Fibroblast of the conjunctiva (primary cell): ENCODE measurements at places on chromosomes 2 and 18.
A peak's percentile ranks its signal among the peaks of the same experiment; 100 is the strongest.

DNA sequence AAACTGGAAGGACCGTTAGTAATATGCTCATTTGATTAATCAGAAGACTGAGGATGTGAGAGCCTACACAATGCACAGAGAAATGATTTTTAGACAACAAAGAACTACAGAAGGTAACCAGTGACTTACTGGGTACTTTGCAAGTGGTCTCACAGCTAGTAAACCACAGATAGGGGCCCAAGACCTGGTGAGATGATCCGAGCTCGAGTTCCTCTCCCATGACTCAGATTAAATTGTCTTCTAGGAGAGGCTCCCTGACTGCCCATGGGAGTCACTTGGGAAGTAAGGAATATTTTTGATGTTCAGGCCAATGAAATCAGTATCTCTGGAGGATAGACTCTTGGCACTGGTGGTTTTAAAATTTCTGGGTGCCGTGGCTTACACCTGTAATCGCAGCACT is 220.2 kb downstream of the CLIP4 start:
- no peak for DNase-seq

DNA sequence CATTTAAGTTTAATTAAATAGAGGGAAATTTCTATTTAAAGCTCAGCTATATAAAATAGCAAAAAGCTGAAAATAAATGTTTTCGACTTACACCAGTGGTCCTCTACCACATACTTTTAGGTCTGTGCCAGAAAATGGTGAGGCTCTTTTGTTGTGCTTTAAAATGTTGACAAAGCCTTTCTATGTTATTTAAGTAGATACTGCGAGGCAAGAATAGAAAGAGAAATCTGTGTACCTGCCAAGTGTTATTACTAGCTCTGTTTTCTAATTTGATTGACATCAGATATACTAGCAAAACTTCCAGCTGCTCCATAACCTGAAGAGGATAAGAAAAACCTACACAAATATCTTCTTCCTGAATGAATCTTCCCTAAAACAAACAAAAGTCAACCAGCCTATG is 53.6 kb downstream of the LPIN2 start:
- DNase-seq = no peak

- no peak for DNase-seq
These were observed 74.5 kb downstream of the INPP4A start for GRCh38 chr2:98519156-98519555.

DNA sequence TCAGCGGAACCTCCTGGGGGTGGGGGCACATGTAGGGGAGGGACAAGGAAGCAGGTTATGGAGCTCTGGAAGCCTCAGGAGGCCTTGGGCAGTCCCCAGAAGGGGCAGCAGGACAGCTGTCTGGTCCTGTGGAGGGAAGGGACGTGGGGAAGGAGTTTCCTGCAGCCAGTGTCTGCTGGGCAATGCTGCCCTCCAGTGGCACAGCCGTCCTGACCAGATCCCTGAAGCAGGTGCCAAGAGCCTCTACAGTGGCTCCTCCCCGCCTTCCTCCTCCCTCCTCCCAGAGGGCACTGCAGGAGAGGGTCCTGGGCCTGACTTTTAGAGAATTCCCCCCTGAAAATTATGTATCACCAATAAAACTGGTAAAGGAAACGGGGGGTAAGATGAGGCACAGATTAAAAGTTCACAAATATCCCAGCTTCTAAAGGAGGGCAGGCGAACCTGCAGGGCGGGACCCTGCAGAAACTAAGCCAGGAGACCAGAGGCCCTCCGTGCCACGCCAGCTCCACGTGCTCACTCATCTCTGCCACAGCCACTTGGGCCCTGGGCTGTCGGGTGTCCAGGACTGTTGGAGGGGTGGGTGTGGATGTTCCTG is 258.5 kb downstream of the TWIST2 start:
- DNase-seq = peak; percentile 65

GRCh38 chr2:148530350-148530749 is 114.2 kb upstream of the EPC2 start:
- no peak for DNase-seq

- no peak for DNase-seq
These were observed 97.4 kb downstream of the DIS3L2 start for GRCh38 chr2:232058931-232059330.

DNA sequence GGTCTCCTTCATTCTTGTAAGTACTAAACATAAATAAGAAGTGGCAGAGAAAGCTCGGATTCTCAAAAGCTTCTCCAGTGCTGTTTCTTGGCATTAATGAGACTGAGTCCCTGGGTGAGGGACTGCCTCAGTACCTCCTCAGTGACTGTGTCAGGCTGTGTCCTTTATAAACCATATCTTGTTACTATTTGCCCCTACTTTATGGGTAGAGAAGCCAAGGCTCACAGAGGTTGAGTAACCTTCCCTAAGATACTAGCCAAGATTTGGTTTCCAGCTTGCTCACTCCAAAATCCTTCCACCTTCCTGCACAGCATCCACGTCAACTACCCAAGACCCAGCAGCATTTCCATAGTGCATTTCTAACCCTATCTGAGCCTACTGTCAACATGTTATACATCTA is 55.6 kb downstream of the THUMPD2 start:
- DNase-seq = no peak

DNA sequence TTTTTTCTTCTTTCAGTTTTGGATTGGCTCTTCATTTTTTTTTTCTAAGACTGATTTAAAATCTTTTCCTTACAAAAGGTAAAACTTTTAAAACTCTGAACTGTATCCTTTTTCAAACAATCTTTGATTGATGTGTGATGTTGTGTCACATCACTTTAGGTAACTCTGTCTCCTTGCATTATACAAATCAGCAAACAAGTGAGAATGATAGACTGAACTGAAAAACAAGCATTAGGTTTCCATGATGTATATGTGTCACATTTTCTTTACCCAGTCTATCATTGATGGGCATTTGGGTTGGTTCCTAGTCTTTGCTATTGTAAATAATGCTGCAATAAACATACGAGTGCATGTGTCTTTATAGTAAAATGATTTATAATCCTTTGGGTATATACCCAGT is 655.7 kb downstream of the LRRTM4 start:
- no peak for DNase-seq

GRCh38 chr2:10139536-10139935 is 17.0 kb downstream of the RRM2 start:
- no peak for DNase-seq

DNA sequence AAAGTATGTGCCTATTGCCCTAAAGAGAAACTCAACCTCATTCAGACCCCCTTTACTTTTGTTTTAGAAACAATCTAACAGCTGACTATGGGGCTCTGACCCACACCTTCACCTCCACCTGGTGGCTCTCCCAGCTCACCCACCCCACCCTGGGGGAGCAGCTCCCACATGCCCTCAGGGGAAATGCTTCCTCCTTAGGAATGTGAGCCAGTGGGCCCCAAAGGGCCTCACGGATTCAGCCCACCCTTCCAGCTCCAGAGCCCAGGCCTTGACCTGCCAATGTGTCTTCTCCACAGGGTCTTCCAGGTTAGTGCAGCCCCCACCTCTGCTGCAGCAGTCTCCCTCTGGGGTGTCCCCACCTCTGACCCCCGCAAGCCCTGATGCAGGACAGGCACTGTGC is 680.1 kb upstream of the RAB6C start:
- no peak for DNase-seq

DNA sequence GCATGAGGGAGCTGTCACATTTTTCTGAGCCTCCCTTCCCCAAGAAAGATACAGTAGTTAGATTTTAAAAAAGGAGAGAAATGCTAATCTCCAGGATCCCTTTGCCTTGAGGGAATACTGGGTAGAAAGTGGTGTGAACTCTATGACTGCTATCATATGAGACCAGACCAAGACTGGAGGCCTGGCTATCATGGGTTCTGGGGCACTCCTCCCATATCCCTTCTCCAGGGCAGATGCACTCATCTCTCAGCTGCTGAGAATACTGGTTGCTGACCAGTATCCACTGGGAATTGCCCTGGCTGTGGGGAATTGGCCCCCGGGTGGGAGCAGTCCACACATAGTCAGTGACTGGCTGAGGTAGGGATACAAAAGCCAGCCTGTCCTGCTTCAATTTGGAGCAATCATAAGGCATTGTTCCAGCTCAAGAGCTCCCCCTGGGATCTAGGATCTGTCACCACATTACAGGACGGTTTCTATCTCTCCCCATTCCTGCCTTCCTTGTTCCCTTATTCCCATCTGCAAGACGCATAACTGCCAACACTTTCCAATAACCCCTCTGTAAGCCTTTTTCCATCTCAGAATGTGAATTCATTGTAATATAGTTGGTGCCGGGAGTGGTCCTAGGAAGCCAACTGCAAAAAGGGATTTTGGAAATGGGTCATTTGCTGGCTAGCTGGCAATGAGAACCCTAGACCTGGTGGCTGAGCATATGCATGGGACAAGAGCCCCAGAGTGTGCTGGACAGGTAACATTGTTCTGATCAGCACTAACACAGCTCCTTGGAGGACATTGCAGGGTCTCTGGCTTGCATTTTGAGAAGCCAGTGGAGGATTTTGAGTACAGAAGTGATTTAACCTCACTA is 35.4 kb upstream of the REEP1 start:
- peak; percentile 8 for DNase-seq

- DNase-seq = peak; percentile 91
These were observed 275.2 kb downstream of the IRS1 start for GRCh38 chr2:226524381-226524843.

GRCh38 chr18:54033052-54033451 is 191.4 kb downstream of the MBD2 start:
- no peak for DNase-seq
